ENCODE measurements at places on chromosomes 12 and 14.
A peak's percentile ranks its signal among the peaks of the same experiment; 100 is the strongest.

DNA sequence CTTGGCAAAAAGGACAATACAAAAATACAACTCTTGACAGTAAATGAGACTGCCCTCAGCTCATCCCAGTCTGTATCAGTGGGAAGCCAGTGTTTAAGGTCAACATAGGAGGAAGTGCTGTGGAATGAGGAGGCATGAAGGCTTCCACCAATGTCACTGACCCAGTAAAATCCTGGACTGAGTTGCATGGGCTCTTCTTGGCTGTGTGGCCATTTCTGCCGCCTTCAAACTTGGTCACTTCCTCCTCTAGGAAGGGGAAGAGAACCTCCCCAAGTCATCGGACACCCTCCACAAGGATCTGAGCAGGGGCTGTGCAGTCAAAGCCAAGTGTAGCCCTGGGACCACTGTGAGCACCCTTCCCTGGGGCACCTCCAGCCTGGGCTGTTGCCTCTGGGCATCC, 11.9 kb downstream of the GPR68 start:
- DNase-seq, result no peak

GRCh38 chr14:74176400-74176793, 62.9 kb upstream of the VSX2 start:
- no peak for DNase-seq

DNA sequence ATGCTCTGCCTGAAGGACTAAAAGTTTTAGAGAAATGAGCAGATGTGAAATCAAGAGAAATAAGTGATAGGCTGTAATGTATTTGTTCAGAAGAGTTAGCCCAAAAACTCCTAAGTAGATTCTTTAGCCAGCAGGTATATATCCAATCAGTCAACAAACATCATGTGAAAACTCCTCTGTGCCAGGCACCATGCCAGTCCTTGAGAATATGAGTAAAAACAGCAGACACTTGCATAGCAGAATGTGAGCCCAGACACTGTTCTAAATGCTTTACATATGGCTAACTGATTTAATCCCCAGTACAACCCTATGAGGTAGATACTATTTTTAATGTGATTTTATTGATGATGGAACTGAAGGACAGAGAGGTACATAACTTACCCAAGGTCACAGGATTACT, 329.8 kb downstream of the PAWR start:
- no peak for DNase-seq

DNA sequence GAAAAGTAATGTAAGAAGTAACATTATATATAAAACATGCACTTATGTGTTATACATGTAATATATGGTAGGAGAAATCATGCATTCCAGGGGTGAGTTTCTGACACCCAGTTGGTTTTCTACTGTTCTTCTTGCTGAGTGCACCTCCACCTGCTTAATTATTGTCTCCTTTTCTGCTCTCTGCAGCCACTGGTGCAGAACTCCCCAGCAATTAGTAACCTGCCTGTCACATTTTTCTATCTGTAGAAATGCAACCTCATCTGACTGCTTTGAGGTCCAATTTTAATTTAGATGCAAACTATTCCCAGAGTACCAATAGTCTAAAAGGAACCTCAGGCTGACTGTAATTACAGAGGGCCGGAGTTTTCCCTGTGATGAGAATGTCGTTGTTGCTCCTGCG, 842.1 kb downstream of the AACS start:
- no peak for DNase-seq

GRCh38 chr12:94225947-94226630, 77.7 kb downstream of the PLXNC1 start:
- no peak for DNase-seq

DNA sequence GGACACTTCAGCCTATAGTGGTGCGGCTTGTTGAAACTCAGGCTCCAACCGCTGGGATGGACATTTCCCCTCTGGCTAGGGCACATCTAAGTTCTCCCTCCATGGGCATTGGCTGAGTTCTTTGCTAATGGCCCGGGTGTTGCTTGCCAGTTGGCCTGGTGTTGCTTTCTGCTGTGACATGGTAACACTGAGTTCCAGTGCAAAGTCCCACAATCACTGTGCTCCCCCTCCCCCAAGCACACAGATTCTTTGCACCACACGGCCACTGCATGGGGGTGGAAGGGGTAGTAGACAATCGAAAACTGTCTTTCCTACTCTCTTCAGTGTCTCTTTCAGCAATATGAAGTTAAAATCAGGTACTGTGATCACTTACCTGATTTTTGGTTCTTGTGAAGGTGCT, 308.2 kb downstream of the FUT8 start:
- DNase-seq, result no peak

DNA sequence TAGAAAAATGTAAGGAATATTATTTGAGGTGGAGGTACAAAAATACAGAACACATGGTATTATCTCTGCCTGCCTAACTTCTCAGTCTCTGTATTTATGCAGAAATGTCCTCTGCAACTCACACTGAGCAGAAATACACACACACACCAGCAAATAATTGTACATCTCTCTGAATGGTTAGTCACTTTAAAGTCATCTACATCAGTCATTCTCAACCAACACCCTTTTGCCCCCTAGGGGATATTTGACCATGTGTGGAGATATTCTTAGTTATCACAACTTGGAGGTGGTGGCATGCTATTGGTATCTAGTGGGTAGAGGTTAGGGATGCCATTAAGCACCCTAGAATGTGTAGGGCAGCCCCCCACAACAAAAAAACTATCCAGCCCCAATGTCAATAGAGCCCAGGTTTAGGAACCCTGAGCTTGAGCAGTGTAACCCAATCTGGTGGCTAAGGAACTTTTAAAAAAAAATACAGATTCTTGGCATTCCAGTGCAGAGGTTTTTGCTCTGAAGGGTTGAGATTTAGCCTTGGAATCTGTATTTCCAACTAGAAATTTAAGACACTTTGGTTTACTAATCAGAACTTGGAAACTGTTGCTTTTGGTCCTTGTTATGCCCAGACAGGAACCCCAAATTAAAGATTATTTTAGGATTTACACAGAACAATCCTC, 183.8 kb downstream of the TBX5 start:
- no peak for DNase-seq

DNA sequence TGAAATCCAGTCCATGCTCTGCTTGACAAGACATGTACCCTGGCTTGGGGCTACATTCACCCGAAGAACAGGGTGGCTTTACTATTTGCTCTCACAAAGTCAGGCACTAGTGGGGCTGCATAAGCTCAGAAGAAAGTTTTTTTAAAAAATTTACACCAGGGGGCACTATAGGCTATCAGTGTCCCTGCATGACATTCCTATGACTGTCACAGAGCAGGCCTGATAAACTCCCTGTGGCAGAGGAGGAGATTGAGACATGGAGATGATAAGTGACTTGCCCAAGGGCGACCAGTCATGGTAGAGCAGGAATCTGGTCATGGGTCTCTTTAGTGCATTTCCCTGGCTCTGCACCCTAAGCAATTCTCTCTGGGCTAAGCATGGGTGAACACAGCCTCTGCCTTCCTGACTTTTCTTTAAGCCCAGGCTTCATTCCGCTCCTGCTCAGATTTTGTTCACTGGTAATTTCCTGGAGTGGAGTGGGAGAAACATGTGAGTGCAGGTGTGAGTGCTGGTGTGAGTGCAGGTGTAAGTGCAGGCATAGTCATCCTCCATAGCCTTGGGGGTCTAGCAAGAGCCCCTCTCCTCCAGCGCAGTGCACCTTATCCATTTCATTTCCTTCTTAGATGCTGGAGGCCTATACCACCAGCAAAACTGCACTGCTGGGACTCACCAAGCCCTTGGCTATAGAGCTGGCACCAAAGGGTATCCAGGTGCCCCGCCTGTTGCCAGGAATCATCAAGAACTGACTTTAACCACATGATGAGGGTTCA, 91.6 kb downstream of the DHRS2 start:
- peak; percentile 61 for DNase-seq

DNA sequence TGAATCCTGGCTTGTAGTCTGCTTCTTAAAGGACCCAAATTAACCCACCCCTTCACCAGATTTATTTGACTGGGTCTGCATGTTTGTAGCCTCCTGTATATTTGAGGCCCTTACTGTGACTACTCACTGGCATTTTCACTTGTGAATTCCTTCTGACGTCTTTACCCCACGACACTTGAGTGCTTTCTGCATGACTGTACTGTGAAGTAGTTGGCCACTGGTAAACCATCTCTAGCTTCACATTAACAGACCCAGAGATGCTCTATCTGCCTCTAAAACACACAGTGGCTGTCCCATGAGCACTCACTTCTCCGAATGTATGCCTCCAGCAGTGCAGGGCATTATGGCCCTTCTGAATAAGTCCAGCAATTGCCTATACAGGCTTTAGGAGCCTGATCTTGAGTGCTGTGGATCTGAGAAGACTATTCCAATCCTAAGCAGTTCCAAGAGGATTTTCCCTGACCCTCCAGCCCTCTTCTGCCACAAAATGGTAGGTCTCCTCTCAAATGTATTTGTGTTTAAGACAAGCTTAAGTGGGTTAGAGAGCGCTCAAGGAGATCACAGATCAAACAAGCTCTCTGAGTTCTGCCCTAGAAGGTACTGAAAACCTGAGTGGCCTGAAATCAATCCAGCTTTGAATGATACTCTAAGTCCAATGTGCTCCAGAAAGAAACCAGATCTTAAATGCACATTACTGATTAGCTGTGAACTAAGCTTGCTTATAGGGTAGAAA, 534.7 kb downstream of the RPS29 start:
- peak; percentile 86 for DNase-seq

DNA sequence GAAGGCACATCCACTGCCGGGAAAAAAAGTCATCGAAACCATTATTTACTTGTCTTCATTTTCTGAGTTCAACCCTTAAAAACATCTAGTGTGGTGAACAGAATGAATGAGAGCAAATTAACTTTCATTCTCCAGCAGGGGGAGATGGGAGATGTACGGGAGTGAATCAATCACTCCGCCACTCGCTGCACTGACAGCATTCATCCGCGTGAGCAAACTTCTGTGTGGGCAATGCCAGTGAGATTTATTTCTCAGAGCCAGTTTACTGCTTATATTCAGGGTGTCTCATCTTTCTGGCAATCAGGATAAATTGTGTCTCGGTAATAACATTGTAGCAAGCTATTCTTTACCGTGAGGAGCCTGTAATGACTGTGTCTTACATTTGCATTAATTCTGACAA, 463.6 kb upstream of the MIS18BP1 start:
- DNase-seq, result no peak

DNA sequence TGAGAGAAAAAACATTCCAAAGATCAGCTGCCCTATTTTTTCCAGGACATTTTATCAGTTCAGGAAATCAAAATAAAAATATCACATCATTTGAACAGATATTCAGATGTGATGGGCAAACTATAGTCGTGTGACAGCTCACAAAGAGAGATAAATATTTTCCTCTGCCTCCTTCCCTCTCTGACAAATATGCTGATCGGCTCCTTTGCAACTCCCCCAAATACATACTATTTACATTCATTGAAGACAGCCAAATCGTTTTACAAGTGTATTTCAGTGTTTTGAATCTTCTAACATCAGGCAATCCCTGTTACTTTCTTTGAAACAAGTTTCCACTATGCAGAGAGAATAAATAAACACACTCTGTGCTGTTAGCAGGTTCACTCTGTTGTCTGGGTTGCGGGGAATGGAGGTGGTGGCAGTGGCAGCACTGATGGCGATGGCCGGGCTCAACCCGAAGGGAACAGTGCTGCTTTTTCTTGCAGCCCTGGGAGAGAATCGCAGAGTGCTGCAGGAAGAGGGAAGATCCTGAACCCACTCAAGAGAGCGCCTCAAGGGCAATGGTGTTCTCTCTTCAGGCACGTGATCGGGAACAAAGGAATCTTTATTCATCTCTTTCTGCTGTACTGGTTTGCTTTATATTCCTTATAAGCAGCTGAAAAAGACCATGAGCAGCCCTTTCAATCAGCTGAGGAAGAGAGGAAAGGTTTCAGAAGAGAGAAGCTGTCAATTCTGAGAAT, 142.5 kb downstream of the PHLDA1 start:
- DNase-seq, result no peak

DNA sequence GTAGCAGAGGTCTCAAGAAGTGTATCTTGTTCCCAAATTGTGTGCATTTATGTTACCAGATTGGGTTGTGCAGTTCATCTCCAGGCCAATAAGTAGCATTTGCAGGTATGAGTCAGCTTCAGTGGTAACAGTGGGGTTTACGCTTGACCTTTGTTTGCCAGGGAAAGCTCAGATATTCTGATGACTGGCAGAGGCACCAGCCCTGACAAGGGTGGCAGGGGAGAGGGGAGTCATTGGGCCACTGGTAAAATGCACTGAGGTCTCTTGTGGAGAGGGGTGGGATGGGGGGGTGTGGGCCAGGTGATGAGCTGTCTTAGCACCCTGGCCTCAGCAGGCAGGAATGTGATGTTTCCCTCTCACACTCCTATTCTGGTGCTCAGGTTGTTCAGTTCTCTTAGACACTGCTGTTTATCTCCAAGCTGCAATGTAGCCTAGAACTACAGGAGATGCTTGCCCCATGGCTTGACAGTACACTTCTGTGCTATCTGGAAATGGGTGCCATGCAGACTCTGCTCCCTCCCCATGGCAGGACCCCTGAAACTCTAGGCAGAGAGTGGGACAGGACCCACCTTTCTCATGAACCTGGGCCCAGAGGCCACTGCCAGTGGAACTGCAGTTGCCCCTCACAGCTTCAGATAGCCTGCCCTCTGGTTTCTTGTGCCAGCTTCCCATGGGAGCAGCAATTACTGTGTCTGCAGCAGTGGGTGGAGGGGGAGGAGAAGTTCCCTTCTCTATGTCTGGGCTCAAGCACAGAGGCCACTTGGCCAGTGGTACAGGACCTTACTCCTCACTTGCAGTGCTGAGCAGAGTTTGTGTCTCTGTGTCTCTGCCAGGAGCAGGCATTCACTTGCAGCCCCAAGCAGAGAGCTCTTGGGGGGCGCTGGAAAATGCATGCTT, 31.9 kb downstream of the USP15 start:
- peak; percentile 70 for DNase-seq

GRCh38 chr12:1920436-1920835, 2.0 kb upstream of the CACNA2D4 start:
- DNase-seq, result no peak

- no peak for DNase-seq
Observed at GRCh38 chr14:94768521-94769390, 1.2 kb downstream of the GSC start.

GRCh38 chr12:93325855-93326254, 51.9 kb upstream of the NUDT4 start:
- no peak for DNase-seq

GRCh38 chr14:96264853-96265252, 8.8 kb downstream of the BDKRB1 start:
- DNase-seq, result peak; percentile 28

- DNase-seq, result no peak
Observed at GRCh38 chr14:74134484-74134883, 49.7 kb downstream of the LIN52 start.

DNA sequence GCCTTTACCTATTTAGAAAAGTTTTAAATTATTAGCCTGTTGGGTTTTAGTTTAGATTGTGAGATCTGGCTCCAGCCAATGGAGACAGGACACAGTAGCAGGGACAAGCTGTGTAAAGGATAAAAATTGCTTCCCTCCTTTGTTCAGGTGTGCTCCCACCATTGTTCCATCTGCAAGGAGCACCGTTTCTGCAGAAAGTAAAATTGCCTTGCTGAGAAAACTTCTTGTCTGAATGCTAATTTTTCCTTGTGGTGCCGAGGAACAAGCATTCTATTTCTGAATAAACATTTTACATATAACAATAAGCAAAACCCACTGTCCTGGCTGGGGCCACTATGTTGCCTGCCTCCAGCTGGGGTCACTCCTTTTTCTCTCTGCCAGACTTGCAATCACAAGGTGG, 72.7 kb upstream of the ZFP36L1 start:
- DNase-seq, result no peak

Data from ACHN (cell line).